ENCODE measurements at places on chromosomes 4 and X.

- DNase-seq, result no peak
Observed at GRCh38 chr4:163816494-163816893, 322.0 kb downstream of the TMA16 start.

GRCh38 chrX:19795307-19795706 is 92.1 kb downstream of the SH3KBP1 start:
- no peak for DNase-seq

DNA sequence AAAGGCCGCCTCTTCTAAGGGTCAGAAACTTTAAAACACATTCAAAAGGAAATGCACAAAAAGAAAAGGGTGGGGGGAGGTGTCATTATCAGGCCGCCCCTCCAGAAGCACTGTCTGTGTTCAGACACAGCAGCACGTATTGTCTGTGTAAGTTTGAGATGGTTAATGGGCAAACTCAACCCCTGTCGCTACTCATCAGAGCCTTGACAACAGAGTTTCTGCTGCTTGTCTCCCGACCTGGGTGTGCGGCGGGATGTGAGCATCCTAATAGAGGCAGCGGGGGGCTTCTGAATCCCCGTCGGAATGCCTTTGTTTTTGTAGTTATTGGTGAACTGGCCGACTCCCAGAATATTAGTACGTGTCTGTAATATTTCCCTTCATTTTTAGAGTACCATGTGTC is 158.9 kb downstream of the DCTD start:
- no peak for DNase-seq

DNA sequence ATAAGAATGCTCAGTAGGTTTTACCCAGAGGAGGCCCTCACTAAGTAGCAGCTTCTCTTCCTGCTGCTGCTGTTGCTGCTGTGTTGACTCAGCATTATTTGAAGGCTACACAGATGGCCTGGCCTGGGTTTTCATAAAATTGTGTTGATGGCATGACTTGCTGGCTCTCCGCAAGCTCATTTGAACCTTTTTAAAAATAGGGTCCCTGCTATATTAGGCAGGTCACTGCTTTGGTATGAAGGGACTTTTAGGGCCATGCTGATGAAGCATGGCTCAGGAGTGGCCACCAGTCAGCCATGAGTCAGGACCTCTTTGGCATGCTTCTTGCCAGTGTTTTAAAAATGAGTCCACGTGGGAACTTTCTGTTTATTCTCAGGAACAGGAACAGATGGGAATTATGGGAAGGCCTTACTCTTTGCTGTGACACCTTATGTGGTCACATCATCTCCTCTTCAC is 128.7 kb downstream of the MID1IP1 start:
- no peak for DNase-seq

GRCh38 chr4:151753056-151753455 is 7.8 kb downstream of the GATB start:
- DNase-seq, result no peak

GRCh38 chr4:6342530-6343293 is 73.1 kb downstream of the WFS1 start:
- DNase-seq, result peak; percentile 37

DNA sequence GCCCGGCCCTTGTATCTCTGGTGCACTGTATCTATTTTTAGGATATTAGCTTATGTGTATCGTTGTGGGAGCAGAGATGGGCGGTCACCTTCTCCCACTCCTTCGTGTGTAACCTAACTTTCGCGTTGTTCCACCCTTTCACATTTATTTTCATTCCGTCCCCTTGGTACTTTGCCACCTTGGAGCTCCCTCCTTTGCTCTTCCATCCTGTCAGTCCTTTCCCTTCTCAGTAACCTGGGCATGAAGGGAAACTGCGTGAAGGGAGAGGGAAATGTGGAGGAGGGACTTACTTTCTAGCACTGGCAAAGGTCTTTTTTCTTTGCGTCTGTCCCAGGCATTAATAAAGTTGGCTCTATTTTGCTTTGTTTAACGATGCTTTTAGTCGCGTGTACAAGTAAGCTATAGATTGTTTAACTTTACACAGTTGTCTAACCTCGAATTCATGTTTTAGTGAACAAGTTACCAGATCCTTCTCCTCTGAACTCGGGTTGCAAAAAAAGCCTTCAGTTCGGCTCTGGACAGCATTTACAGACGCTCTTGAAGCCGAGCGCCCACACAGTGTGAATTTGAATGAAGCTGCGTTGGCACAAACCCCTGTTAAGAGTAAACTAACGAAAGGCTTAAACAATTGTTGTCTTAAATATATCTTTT is 3.9 kb downstream of the PCDH10 start:
- no peak for DNase-seq

DNA sequence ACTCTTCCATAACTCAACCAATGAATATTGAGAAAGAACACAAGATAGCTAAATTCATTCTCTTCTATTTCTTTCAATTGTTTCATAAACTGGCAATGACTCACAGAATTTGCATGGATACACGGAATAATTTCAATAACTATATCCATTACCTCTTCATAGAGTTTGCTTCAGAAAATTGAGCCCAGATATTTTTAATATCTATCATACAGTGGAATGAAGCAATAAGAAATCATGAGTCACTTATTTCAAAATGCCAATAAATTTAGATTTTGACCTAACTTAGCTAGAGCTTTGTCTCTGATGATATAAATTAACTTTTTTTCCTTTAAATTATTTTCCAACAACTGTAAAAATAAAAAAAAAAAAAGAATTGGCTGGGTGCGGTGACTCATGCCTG is 22.2 kb upstream of the MANBA start:
- DNase-seq, result no peak

DNA sequence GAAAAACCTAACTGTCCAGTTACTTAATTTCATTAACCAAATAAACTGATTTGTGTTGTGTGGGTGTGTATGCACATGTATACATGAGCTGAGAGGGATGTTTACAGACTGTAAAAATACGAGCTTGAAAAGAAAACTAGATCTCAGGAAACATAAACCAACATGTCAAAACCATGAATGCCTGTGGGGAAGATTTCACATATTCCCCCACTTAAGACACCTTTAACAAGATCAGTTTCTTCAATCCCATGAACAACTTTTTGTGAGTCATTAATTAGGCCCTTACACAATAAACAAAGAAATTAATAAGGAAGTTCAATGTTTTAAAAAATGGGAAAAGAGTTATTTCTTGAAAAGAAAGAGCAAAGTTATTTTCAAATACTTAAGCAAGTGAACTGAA is 170.8 kb downstream of the ZNF674 start:
- DNase-seq, result no peak

GRCh38 chr4:113788888-113789287 is 27.4 kb upstream of the CAMK2D start:
- no peak for DNase-seq

DNA sequence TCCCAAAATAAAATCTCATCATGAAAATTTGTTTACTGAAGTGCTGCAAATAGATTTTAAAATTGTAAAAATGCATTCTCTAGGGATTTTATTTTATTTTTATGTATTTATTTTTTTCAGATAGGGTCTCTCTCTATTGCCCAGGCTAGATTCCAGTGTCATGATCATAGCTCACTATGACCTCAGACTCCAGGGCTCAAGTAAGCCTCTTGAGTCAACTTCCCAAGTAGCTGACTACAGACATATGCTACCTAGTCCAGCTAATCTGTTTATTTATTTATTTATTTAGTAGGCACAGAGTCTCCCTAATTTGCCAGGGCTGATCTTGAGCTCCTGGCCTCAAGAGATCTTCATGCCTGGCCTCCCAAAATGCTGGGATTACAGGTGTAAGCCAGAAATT is 317.7 kb upstream of the ANXA10 start:
- no peak for DNase-seq

- no peak for DNase-seq
Observed at GRCh38 chr4:136651278-136651667, 881.0 kb downstream of the PCDH18 start.

DNA sequence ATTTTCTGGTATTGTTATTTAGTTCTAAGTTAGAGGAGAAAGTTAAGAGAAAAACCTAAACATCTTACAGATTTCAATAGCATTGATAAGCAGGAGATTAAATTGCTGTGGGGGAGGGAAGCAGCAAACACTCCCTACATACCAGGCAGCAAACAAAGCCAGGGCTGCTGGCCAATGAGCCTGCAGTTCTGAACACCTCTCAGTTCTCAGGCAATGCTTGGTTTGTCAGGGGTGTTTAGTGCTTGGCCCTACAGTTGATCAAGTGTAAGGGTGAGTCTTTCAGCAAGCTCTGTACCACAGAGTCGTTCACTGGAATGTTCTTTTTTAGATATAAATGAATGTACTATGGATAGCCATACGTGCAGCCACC is 38.6 kb downstream of the EGFL6 start:
- no peak for DNase-seq

DNA sequence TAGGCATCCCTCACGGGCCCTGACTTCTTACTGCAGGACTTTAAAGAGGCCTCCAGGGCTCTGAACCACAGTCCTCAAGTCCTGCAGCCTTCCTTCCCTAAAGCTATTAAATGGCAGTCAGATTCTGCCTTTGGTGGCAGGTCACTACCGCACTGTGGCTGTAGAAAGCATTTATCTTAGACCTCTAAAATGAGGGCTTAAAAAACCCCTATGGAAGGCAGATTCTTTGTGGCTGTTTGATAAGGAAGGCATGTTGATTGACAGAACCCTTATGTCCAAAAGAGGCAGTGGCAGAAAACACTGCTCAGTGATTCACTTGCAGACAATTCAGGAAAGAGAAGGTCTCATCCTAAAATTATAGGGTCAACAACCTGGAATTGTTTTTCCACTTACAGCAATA is 79.2 kb downstream of the FBXL5 start:
- DNase-seq, result no peak

GRCh38 chrX:142084611-142085010 is 120.5 kb downstream of the MAGEC2 start:
- DNase-seq, result no peak

GRCh38 chr4:107736037-107736436 is 16.0 kb upstream of the PAPSS1 start:
- DNase-seq, result no peak

Measured in anterior cingulate cortex (tissue), 58 donors.